ENCODE measurements at places on chromosomes 16 and 17.
A peak's percentile ranks its signal among the peaks of the same experiment; 100 is the strongest.

DNA sequence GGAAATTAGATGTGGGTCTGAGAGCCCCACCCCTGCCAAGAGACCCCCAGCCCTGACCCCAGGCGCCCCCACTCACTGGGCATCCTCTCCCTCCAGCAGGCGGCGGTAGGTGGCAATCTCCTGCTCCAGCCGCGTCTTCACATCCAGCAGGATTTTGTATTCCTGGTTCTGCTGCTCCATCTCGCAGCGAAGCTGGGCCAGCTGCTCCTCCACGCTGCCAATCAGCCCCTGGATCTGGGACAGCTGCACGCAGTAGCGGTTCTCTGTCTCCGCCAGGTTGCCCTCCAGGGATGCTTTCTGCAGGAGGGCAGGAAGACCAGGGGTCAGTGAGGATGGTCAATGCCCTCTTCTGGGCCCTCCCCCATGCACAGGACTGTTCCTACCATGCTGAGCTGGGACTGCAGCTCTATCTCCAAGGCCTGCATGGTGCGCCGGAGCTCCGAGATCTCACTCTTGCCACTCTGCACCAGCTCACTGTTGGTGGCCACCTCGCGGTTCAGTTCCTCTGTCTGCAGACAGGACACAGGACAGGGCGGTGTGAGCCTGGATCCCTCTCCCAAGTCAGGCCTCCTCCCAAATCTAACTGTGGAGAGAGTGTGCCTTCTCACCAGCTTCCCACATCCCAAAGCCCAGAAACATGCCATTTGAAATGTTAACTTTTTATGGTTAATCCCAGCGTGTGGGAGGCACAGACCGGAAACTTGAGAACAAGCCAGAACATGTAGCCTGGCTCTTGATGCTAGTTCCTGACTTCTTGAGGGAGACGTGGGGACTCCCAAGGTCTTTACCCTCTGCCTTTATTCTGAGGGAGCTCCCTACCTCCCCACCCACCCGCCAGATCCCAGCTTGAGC lies 3.6 kb downstream of the KRT17 start:
- no peak for DNase-seq

DNA sequence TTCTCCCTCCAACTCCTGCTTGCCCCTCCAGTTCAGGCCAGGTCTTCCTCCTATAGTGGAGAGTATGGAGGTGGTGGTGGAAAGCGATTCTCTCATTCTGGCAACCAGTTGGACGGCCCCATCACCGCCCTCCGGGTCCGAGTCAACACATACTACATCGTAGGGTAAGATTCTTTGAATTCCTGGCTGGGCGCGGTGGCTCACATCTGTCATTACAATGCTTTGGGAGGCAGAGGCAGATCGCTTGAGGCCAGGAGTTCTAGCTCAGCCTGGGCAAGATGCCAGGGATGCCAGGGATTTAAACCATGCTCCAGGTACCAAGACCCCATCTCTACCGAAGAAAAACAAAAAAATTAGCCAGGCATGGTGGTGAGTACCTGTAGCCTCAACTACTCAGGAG lies 1.4 kb downstream of the ZG16 start:
- no peak for DNase-seq

DNA sequence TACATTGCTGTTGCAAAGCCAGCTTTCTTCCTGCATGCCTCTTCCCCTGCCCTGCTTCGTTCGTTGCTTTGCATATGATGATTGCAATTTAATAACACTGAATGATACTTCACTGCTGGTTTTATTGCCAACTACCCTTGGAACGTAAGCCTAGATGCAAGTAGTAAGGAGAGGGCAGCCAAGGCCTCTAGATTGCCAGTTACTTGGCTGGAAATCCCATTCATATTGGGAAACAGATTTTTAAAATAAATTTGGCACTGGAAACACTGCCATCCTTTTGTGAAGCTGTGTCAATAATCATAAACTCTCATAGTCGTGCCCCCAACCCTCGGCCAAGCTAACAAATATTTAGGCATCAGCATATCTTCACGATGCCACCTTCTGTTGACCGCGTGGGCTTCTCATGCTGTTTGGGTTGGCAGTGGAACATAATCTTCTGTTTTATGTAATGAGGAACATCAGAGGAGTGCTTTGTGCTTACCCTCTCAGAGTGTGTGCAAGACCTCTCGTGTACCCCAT lies 86.5 kb downstream of the MAP2K6 start:
- DNase-seq: no peak

DNA sequence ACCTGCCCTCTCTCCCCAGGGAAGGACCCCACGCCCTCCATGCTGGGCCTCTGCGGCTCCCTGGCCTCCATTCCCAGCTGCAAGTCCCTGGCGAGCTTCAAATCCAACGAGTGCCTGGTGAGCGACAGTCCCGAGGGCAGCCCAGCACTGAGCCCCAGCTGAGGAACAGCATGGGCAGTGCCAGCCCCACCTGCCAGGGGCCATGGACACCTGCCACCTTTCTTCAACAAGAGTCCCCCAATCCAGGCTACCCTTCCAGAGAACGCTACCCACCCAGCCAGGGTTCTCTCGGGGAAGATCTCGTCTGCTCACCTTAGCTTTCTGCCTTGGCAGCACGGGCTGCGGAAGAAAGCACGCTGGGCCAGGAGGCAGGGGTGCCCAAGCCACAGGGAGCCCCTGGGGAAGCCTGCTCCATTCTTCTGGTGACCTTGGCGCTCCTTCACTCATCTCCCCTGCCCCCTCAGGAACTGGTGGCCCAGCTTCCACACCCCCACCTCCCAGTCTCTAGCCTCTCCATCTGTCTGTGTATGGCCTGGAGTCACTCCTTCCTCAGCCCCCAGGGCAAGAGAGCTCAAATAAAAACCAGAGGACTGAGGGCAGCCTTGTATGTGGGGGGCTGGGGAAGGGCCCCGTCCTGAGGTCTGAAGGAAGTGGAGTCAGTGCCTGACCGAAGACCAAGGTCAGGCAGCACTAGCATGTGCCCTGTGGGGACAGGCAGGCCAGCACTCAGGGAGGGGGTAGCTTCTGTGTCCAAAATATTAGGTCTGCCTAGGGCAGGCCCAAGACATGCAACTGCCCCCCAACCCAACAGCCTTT lies 6.3 kb downstream of the SLC25A39 start:
- DNase-seq: no peak

GRCh38 chr16:71464231-71464630 lies 2.2 kb upstream of the ZNF23 start:
- DNase-seq: no peak

DNA sequence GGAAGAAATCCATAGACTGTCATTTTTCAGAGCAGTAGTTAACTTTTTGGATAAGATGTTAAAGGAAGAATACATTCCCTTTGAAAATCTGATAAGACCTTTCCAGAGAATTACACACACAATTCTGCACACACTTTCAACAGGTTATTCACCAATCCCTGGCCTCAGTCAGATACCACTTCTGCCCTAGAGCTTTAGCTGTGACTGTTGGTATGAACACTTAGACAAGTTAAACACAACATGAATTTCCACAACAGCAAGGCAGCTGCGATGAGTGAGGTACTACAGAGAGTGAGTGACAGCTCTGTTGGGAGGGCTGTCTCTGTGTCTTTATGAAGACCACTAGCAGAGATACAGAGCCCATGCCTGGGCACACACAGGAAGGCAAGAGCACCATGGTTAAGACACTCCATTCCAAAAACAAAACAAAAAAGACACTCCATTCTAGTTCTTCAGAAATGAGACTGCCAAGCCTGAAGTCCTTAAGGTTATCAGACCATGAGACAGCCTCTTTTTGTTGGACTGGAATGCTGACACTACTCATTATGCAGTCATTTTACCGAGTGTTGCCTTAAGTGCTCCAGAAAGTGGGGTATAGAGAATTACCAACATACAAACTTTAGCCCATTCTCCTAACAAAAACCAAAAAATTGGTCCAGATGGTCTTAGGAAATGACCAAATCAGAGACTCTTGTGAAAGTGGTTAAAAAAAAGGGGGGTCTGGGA lies 42.4 kb downstream of the TOM1L2 start:
- DNase-seq: no peak

DNA sequence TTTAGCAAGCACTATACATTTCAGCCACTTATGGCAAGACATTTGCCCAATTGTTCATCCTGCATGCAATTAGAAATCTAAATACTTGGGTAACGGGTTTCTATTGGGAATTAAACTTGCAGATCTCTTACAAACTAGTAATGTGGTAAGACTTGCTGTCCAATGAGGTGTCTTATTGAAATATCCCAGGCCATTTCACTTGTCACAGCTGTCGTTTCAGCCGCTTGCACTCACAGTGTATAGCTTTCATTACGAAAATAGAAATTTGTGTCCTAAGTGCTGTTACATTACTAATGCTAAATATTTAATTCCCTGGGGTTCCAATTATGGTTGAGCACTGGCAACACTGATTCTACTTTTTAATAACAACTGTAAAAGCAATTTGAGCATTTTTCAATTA lies 40.3 kb upstream of the IRX5 start:
- no peak for DNase-seq

- DNase-seq: no peak
Measured at GRCh38 chr16:3999479-4000325, 116.5 kb downstream of the ADCY9 start.

- peak; percentile 36 for DNase-seq
Measured at GRCh38 chr16:23155445-23156049, 6.3 kb upstream of the USP31 start.

DNA sequence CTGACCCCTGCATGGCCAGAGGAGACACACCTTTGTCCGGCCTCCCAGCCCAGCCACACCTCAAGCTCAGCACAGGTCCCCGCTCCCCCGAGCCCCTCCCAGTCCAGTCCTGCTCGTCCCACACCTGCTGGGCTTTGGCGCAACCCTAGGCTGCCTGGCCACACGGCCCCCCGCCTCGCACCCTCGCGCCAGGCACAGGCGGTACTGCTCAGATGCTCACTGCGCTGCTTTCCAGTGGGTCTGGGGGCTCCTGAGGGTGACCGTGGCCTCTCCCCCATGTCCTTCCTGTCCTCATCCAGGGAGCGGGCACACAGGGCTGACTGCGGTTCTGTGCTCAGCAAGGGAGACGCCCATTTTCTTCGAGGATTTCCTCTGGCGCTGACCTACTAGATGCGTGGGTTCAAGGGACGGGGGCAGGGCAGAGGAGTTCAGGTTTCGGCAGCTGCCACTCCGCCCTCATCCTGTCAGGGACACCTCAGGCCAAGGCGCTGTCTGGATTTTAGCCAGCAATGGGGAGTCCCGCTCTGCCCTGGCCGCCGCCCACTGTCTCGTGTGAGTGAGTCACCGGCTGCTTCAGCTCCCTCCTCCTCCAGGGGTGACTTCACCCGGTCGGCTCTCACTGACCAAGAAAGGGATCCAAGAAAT lies 118.0 kb upstream of the ZNF469 start:
- peak; percentile 97 for DNase-seq

Measured in ACHN (cell line).